Left ventricle myocardium inferior (tissue), 1 donor: ENCODE measurements at places on chromosomes 7 and 10. TPM values are rescaled to one million over a fixed set of nuclear protein-coding genes. Genes with fewer than 3 reads are reported as not detected.

ADRB1 gene
- total RNA-seq, result 35.0 TPM

MCM10 gene
- 0.08 TPM for total RNA-seq

TRIM50 gene
- 0.33 TPM for total RNA-seq

RASA4B gene
- total RNA-seq, result 5.7 TPM

TMEM229A gene
- not detected for total RNA-seq

SEMA3D gene
- total RNA-seq, result 1.8 TPM

OR13A1 gene
- not detected for total RNA-seq

PAPOLB gene
- 0.05 TPM for total RNA-seq

RET gene
- 0.60 TPM for total RNA-seq

PON1 gene
- total RNA-seq, result not detected

RBP3 gene
- total RNA-seq, result not detected

GRCh38 chr7:738723-739454 is 11.8 kb upstream of the PRKAR1B start:
- peak; percentile 55 for DNase-seq
- peaks cover 25% of the 10 kb centered on the region for H3K4me1 ChIP-seq
- H3K27ac ChIP-seq, result peak overlapping the region; percentile 54
- peaks cover 40% of the 10 kb centered on the region for H3K36me3 ChIP-seq
- H3K4me3 ChIP-seq, result no peak overlapping the region

GRCh38 chr7:87000344-87000743 is 59.1 kb downstream of the ELAPOR2 start:
- no peak for DNase-seq
- no peaks in the 10 kb centered on the region for H3K27me3 ChIP-seq
- H3K36me3 ChIP-seq, result no peaks in the 10 kb centered on the region

GRCh38 chr7:39054731-39055130 is 77.0 kb downstream of the POU6F2 start:
- peaks cover 6% of the 10 kb centered on the region for H3K27me3 ChIP-seq
- H3K36me3 ChIP-seq, result no peaks in the 10 kb centered on the region

GRCh38 chr7:151148319-151149259 is 18.9 kb downstream of the GBX1 start:
- no peak overlapping the region for H3K4me3 ChIP-seq
- peaks cover 27% of the 10 kb centered on the region for H3K27me3 ChIP-seq
- DNase-seq, result no peak
- peaks cover 7% of the 10 kb centered on the region for H3K36me3 ChIP-seq
- peaks cover under 1% of the 10 kb centered on the region for H3K4me1 ChIP-seq

DNA sequence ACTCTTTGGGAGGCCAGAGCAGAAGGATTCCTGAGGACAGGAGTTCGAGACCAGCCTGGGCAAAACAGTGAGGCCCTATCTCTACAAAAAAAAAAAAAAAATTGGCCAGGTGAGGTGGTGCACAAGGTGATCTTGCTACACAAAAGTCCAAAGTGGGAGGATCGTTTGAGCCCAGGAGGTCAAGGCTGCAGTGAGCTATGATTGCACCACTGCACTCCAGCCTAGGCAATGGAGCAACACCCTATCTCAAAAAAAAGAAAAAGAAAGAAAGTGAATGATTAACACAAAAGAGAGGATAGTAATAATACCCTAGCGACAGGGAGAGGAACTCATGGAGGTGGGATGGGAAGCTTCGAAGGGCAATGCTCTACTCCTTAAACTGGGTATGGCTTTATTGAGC is 30.4 kb downstream of the TMEM176B start:
- no peaks in the 10 kb centered on the region for H3K27me3 ChIP-seq
- H3K27ac ChIP-seq, result no peak overlapping the region

DNA sequence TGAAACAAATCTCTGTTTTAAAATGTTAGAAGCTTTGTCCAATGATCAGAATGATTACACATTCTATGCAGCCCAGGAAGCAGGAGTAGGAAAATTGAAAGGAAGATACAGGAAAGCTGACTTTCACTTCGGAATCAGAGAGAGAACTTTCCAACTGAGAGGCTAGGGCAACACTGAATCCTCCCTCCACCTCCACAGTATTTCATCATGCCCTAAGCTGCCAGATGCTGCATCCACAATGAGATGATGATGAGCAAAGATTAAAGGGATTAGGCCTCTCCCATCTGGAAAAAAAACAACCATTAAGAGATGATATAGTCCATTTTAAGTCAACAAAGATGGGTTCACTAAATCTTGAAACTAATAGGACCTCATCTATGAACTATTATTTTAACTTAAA is 215.6 kb downstream of the GPR37 start:
- no peak overlapping the region for H3K4me3 ChIP-seq
- DNase-seq, result no peak
- no peak overlapping the region for H3K27ac ChIP-seq

GRCh38 chr10:91115618-91116390 is 104.7 kb upstream of the PCGF5 start:
- H3K4me1 ChIP-seq, result peaks cover 9% of the 10 kb centered on the region
- no peak for DNase-seq
- H3K4me3 ChIP-seq, result no peak overlapping the region
- H3K27ac ChIP-seq, result no peak overlapping the region
- H3K36me3 ChIP-seq, result no peaks in the 10 kb centered on the region

- no peaks in the 10 kb centered on the region for H3K27me3 ChIP-seq
- peaks cover 67% of the 10 kb centered on the region for H3K36me3 ChIP-seq
- H3K4me1 ChIP-seq, result peaks cover 86% of the 10 kb centered on the region
- no peak overlapping the region for H3K4me3 ChIP-seq
Observed at GRCh38 chr10:114491933-114492332, 87.6 kb upstream of the AFAP1L2 start.

GRCh38 chr10:97408496-97408992 is 7.4 kb upstream of the RRP12 start:
- DNase-seq, result no peak
- no peaks in the 10 kb centered on the region for H3K27me3 ChIP-seq
- H3K27ac ChIP-seq, result no peak overlapping the region
- no peak overlapping the region for H3K4me3 ChIP-seq

DNA sequence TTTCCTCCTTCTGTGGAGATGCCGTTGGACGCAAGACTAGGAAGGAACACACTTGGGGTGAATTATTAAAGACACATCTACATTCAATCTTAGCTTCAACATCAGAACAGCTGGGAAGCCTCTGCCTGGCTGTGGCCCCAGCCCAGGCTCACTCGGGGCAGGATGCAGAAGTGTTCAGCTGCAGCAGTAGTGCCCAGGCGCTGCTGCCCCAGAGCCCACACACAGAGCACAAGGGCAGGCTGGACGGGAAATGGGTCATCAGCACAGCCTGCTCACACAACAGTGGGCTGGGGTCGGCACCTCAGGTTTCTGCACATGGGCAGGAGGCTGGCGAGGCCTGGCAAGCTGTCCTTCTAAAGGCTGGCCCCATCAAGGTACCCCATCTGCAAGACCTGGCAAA is 42.5 kb downstream of the NOD1 start:
- DNase-seq, result no peak
- H3K4me1 ChIP-seq, result peaks cover 42% of the 10 kb centered on the region
- no peaks in the 10 kb centered on the region for H3K27me3 ChIP-seq

DNA sequence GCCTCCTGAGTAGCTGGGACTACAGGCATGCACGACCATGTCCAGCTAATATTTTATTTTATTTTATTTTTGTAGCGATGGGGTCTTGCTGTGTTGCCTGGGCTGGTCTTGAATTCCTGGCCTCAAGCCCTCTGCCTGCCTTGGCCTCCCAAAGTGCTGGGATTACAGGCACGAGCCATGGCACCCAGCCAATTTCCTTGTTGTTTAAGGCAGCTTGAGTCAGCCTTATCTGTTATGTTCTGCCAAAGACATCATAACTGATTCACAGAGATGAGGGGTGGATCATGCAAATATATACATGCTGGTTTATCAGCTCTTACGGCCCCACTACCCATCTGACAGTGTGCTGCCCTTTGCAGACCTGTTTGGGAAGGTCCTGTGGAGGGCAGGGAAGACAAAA is 826.7 kb downstream of the TYW1 start:
- no peak overlapping the region for H3K4me3 ChIP-seq
- no peaks in the 10 kb centered on the region for H3K4me1 ChIP-seq
- DNase-seq, result no peak
- H3K27ac ChIP-seq, result no peak overlapping the region
- H3K36me3 ChIP-seq, result no peaks in the 10 kb centered on the region
- H3K27me3 ChIP-seq, result peaks cover 28% of the 10 kb centered on the region

DNA sequence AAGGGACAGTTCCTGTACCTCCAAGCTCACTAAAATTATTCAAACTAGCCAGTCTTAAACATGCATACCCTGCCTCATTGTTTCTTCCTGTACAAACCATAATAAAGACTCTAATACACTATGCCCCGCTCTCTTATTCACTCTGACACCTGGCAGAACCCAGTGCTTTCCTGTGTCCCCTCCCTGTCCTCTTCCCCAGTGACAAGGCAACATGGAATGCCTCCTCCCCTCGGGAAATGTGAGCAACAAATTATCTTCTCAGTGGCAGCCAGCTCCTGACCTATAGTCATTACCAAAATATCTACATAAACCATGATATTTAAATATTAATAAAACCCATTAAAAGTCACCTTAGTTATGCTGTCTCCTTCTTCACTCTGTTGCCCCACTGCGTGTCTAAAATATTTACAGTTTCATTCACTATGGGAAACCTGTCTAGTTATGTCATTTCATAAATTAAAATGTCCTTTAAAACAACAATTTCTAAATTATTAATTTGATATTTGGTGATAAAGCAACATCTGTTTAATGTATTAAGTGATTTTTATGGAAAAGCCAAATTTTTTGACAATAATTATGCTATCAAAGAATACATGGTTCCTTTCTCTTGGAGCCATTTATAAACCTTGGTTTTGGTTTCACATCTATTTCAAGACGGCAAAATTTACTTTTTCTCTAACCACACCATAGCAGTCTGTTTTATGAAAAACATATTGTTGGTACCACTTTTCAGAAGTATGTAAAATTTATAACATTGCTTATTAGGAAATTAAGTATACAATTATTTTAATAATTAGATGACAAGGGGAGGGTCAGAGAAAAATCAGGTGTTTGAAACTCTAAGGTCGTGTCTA is 1355.2 kb downstream of the XPNPEP1 start:
- no peaks in the 10 kb centered on the region for H3K4me1 ChIP-seq
- no peak overlapping the region for H3K4me3 ChIP-seq
- no peak overlapping the region for H3K27ac ChIP-seq
- H3K27me3 ChIP-seq, result no peaks in the 10 kb centered on the region
- DNase-seq, result no peak

DNA sequence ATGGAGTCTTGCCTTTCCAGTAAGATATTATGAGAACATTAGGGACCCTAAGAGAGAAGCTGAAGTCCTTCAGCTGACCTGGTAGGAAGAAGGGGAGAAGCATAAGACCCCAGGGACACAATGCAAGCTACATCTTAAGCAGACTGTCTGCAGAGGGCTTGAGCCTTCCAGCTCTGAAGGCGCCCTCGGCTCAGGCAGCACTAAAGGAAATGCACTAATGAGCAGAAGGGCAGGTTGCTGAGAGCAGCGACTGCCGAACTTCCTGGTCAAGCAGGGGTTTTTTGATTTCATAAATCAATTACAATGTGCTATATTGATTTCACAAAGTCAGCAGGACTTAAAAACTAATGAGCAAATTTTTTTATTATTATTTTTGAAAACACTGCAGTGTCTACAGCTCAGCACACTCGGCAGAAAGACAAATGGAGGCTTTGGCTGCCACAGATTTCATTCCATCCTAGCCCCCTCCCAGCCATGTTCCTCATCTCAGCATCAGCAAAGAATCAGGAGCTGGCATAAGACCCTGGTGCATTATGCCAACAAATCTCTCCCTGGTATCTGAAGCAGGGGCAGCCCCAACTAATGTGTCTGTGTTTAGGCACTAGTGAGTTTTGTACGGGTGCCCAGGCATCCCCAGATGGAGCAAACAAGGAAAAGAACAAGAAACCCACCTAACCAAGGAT is 57.1 kb downstream of the LRRTM3 start:
- H3K36me3 ChIP-seq, result no peaks in the 10 kb centered on the region
- no peak overlapping the region for H3K27ac ChIP-seq
- DNase-seq, result no peak
- H3K4me1 ChIP-seq, result peaks cover 4% of the 10 kb centered on the region
- no peak overlapping the region for H3K4me3 ChIP-seq

GRCh38 chr7:45075871-45076796 is 12.6 kb downstream of the NACAD start:
- H3K4me1 ChIP-seq, result peaks cover 15% of the 10 kb centered on the region
- no peaks in the 10 kb centered on the region for H3K27me3 ChIP-seq
- no peak overlapping the region for H3K4me3 ChIP-seq
- peaks cover 62% of the 10 kb centered on the region for H3K36me3 ChIP-seq

- H3K27me3 ChIP-seq, result no peaks in the 10 kb centered on the region
- no peak for DNase-seq
- H3K27ac ChIP-seq, result no peak overlapping the region
- H3K36me3 ChIP-seq, result no peaks in the 10 kb centered on the region
Observed at GRCh38 chr10:108755646-108756045, 1167.7 kb downstream of the XPNPEP1 start.

DNA sequence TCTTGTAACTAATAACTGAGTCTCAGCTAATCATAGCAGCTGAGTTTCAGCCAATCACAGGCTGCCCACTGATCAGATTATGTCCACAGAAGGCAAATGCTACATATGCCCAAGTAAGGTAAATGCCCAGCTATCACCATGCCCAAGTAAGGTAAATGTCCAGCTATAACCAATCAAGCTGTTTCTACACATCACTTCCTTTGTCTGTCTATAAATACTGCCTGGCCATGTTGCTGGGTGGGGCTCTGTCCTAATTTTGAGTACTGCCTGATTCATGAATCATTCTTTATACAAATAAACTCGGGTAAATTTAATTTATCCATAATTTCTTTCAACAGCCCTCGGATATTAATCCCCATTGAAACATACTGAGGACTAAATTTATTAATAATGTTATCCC is 312.4 kb downstream of the CACNA2D1 start:
- no peak for DNase-seq
- no peak overlapping the region for H3K4me3 ChIP-seq
- no peaks in the 10 kb centered on the region for H3K36me3 ChIP-seq
- H3K4me1 ChIP-seq, result peaks cover 28% of the 10 kb centered on the region
- H3K27me3 ChIP-seq, result no peaks in the 10 kb centered on the region

DNA sequence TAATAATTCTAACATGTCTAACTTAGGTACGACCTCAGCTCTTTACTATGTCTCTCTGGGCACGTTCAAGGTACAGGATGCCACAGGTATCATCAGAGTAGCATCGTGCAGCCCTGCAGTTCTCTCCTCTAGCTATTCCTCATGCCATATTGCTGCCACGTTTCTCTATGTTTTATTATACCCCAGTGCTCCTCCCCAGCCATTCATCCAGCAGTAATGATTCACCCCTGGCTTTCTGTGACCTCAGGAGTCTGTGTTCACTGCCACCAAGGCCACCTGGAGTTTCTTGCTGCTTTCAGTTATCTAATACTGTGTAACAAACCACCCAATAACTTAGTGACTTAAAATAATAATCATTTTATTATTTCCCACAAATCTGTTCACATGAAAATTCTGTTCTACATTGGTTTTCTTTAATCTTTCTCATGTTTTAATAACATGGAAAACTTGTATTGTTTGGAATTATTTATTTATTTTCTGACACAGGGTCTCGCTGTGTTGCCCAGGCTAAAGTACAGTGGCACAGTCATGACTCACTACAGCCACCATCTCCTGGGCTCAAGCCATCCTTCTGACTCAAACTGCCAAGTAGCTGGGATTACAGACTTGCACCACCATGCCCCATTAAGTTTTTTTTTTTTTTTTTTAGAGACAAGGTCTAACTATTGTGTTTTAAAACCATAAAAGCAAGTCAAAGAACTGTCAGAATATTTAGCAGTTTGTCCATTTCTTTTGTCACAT is 21.8 kb downstream of the REEP3 start:
- DNase-seq, result no peak
- no peak overlapping the region for H3K27ac ChIP-seq
- H3K27me3 ChIP-seq, result no peaks in the 10 kb centered on the region
- no peaks in the 10 kb centered on the region for H3K36me3 ChIP-seq

GRCh38 chr10:28774051-28774995 is 97.0 kb downstream of the BAMBI start:
- H3K36me3 ChIP-seq, result no peaks in the 10 kb centered on the region
- no peak overlapping the region for H3K27ac ChIP-seq
- DNase-seq, result no peak
- H3K4me1 ChIP-seq, result no peaks in the 10 kb centered on the region
